ENCODE measurements at places on chromosomes 5 and 9.
A peak's percentile ranks its signal among the peaks of the same experiment; 100 is the strongest.

DNA sequence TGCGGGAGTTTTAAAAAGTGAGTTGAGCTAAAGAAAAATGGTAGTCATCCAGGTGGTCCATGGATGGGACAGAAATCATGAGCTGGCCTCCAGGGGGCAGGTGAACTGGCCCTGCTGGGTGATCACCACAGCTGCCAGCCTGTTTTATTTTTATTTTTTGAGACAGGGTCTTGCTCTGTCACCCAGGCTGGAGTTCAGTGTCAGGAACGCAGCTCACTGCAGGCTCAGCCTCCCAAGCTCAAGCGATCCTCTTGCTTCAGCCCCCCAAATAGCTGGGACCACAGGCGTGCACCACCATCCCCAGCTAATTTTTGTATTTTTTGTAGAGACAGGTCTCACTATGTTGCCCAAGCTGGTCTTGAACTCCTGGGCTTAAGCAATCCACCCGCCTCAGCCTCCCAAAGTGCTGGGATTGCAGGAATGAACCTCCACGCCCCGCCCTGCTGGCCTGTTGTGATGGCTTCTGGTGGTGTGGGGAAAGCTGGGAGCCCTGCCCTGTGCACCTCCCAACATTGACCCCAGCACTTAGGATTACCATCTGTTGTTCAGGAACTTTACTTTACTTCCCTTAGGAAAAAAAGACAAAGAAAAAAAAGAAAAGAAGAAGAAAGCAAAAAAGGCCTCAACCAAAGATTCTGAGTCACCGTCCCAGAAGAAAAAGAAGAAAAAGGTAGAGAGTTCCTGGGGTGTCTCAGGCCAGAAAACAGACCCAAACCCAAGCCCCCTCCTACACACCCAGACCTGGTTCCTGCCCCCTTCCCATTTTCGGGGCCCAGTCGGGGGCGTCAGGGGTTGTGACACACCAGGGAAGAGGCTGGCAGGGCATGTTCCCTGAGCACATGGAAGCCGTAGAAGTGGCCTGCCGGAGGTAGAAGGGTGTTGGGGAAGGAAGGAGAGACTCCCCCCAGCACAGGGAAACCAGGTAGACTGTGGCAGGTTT lies 14.7 kb downstream of the CD74 start:
- no peak for DNase-seq

DNA sequence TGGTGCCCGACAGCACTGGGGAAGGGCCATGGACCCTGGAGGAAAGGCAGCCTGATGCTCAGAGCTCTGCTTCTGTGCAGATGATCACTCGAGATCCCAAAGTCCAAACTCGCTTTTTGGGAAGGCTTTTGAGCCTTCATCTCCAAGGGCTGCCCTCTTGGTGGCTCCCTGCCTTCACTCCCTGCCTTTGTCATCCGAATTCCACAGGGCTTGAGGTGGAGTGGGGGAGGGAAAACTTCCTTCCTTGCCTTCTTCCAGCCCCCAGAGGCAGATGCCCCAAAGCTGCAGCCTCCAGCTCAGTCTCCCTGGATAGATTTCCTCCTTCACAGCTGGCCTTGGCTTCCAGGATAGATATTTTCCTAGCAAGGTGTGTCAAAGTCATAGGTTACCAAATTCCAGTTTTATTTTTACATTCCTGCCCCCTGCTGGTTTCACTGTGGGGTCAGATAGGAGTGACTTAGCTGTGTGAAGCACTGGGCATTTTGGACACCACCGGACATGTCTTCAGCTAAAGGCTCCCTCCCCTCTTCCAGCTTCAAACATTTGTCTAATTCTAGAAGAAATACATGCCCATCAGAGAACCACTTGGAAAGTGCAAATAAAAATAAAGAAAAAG lies 268.2 kb downstream of the HSPA4 start:
- no peak for DNase-seq

DNA sequence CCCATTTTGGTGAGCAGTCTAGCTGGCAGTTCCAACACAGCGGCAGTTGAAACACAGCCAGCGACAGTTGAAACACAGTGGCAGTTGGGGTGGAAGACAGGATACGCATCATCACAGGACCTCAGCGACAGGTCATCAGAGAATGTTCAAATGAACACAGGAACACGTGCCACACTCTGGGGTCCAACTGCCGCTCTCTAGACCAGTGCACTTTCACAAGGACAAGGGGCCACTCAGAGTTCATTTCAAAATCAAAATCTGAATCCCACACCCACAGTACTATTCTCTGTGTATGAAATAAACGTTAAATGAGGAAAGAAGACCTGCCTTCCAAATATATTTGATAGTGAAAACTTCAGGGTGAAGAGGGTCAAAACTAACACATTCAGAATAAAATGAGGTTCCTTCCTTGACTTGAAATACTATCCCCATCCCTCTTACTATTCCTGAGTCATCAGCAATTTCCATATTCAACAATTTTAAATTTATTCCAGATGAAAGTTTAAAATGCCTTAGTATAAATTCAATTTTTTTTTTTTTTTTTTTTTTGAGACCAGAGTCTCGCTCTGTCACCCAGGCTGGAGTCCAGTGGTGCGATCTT lies 53.0 kb upstream of the SIMC1 start:
- DNase-seq = no peak

- DNase-seq = no peak
Measured at GRCh38 chr5:8417316-8418048, 548.5 kb downstream of the MTRR start.

DNA sequence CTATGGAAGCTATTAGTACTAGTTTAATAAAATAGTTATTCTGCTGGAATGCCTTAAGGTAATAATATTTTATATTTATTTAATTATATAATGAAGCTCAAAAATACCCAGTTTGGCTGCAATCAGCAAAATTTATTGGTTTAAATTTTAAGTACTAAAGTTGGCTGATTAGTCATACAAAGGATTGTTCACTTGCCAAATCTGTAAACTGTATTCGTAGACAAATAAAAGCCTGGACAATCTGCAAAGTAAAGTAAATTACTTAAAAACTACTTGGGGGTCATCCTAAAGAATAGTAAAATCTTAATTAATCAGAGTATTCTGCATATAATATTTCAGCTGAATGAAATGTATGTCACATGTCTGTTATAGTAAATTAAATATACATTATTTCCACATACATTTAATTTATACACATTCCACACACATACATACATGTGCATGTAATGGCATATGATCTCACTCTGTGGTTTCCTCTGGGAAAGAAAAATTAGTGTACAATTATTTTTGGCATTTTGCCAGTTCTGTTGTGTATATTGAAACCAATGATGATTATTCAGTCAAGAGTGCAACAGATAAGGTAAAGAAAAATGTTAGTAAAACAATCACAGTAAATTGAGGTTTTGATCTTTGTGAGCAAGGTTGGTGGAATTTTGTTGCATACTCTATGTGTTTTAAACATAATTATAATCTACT lies 455.9 kb downstream of the CDH9 start:
- DNase-seq = no peak

DNA sequence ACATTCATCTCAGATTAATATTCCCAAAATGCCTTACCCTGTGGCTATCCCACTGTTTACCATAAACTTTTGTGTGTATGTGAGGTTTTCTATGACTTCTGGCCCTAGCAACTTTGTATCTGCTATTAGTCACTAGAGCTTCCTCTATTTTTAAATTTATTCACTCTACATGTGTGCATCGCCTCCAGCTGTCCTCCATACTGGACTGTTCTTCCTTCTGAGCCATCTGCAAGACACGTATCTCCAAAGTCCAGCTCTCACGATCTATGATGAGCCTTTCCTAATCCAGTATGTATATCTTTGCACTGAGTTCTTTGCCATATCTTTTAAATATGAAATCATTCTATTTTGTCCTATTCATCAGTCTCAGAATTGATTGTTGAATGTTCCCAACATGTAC lies 1.7 kb upstream of the GNG10 start:
- DNase-seq = no peak

DNA sequence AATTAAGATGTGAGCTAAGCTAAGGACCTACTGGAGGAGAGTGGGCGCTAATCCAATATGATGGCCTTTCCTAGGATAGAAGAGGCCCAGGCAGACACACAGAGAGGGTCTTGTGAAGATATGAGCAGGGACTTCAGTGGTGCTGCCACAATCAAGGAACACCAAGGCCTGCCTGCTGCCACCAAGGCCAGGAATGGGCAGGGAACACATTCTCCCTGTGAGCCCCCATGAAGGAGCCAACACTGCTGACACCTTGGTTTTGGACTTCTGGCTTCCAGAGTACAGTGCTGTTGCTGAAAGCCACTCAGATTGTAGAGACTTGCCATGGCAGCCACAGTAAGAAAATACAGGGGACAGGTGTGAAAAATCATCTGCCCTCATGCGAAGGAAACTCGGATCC lies 73.1 kb upstream of the IRX1 start:
- no peak for DNase-seq

DNA sequence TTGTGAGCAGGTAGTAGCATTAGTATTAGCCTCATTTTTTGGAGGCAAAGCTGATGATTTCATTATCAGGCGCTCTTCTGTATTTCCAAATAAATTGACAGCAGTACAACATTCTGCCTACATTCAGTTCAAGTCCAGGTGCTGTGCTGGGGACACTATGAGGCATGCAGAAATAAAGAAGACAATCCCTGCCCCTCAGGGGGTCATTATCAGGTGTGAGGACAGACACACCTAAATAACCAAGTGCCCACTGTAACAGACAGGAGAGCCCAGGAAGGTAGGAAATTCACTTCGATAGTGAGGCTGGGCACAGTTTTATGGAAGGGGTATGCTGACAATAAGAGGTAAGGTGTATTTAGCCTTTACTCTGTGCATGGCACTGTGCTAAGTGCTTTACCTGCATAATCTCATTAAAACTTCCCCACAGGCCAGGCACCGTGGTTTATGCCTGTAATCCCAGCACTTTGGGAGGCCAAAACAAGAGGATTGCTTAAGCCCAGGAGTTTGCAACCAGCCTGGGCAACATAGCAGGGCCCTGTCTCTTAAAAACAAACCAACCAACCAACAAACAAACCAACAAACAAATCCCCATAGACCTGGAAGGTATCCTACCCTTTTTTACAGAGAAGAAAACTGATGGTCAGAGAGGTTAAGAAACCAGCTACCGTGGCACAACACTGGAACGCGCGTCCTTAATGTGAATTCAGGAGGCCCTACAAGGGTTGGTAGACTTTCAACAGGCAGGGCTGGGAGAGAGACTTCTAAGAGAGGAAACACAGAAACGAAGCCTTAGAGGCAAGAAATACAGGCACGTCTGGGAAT lies 17.5 kb upstream of the GPX3 start:
- DNase-seq = no peak

- DNase-seq = no peak
Measured at GRCh38 chr9:114697951-114698351, 16.0 kb upstream of the TEX48 start.

DNA sequence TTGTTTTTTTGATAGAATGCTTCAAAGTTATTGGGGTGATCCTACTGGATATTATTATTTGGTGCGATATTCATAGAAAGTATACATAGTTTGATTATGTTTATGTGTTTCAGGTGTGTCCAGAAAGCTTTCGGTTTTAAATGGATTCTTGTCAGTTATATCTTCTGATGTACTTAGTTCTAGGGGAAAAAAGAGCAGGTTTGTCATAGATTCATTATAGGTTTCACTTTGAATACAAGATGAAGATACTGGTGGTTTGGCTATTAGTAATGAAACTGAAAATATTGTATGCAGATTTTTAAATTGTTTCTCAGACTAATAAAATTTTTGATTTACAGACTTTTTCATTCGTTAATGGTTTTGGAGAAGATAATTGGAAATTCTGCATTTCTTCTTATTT lies 98.9 kb downstream of the MAN2A1 start:
- DNase-seq = no peak

GRCh38 chr5:161230221-161230620 lies 316.3 kb downstream of the GABRB2 start:
- no peak for DNase-seq

- no peak for DNase-seq
Measured at GRCh38 chr5:117263231-117263630, 688.6 kb upstream of the SEMA6A start.

- no peak for DNase-seq
Measured at GRCh38 chr9:8412327-8412726, 612.7 kb upstream of the DMAC1 start.

DNA sequence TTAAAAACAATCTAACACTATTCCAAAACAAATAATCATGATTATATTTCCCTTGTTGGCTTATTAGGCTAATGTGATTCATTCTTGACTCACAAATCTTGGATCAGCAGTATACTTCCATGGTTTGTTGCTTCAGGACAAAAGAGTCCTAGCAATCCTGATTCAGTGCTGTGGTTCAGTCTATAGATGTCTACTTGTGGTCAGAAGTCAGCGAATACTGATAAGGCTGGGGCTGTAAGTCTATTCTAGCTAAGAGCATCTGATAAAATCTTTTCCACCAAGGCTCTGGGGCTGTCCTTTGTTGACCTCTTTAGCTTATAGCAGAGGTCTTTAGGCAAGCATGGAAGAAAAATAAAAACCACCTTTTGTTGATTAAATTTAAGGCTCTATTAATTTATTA lies 4.4 kb upstream of the SMIM3 start:
- no peak for DNase-seq

DNA sequence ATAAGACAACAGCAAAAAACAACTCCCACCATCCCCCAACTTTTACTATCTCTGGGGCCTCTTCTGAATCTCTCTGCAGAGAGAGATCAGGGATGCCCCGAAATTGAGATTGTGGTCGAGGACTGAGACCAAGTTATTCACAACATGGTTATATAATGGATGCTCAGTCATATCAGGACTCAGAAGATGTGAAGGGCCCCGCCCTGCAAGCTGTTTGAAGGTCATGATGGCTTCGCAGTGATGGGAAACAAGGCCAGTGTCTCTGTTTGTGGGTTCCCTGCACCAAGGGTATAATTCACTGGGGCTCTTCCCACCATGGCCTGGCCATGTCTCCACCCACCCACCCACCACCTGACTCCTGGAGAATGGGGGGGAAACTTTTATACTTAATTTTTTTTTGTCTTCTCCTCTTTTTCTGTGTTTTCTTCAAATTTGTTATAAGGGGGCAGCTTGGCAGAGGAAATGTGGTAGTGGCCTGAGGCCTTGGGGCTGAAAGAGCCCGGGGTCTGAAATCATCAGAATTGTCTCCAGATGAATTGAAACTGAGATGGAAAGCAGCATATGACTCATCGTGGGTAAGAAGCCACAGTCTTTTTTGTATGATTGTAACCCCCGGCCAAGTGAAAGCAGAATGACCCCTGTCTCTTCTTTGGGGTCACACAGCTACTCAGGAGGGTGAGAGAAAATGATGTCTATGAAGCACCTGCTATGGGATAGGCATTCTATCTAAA lies 15.0 kb upstream of the TEX48 start:
- peak; percentile 25 for DNase-seq
